ENCODE measurements at places on chromosomes 11 and 22. TPM values are rescaled to one million over a fixed set of nuclear protein-coding genes. Genes with fewer than 3 reads are reported as not detected.

- no peak for DNase-seq
Measured at GRCh38 chr11:64498136-64498535, 92.9 kb upstream of the SLC22A12 start.

DNA sequence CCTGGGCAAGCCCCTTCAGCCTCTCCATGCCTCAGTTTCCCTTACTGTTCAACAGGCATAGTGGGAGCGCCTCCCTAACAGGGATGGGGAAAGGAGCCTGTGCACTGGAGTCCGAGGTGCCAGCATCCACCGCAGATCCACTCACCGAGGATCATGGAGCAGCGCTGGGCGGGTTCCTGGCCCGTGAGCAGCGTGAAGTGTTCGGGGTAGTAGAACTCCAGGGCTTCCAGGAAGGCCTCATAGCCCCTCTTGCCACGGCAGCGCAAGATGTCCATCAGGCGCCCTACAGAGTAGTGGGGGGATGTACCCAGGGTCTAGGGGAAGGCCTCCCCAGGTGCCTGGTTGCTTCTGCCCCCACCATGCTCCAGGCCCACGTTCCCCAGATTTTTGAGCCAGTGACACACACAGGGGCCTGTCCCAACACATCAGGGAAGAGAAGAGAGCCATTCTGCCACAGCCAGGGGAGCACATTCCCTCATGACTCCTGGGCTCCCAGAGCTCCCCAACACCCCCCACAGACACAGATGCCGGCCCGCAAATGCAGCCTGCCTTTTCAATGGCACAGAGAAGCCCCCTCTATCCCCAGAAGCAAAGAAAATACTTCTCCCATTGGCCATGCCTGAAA, 1.3 kb downstream of the CARD10 start:
- DNase-seq, result no peak

- DNase-seq, result no peak
Measured at GRCh38 chr22:42127606-42128005, 3.0 kb downstream of the CYP2D6 start.

DNA sequence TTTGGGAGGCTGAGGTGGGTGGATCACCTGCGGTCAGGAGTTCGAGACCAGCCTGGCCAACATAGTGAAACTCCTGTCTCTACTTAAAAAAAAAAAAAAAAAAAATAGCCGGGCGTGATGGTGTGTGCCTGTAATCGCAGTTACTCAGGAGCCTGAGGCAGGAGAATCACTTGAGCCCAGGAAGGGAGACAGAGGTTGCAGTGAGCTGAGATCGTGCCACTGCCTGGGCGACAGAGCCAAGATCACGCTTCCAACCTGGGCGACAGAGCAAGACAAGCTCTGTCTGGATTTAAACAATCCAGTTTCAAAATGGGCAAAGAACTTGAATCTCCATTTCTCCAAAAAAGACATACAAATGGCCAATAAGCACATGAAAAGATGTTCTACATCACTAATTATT, 12.5 kb downstream of the LMO2 start:
- no peak for DNase-seq

- DNase-seq, result no peak
Measured at GRCh38 chr22:20126284-20127029, 5.1 kb upstream of the ZDHHC8 start.

DNA sequence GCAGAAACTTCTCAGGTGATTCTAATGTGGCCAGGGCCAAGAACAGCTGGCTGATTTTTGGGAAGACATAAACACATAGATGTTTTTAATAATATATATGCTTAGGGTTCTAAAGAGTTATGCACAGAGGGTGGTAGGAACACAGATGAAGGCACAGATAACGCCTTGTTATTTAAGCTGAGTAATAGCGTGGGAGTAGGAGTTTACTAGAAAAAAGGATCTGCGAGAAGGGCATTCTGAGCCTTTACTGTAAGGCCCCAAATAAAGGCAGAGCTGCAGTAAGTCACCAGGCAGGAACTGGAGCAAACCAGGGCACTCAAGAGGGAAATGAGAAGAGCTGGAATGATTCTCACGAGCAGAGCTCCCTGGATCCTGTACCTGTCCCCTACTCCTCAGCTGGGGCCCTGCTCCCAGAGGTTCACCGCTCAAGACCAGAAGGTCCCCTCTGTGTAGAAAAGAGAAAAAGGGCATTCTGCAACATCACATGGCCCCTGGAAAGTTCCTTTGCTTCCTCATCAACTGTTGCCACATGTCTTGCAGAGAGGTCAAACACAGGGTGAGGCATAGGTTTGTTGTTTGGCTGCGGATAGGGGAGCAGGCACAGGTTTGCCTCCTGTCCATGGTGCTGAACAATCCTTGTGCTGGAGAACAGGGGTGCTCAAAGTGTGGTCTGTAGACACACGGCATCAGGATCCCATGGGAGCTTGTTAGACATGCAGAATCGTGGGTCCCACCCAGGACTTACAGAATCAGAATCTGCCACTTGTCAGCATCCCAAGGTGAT, 125.7 kb downstream of the TENM4 start:
- no peak for DNase-seq

GRCh38 chr22:42399315-42400271, 32.6 kb downstream of the NFAM1 start:
- no peak for DNase-seq

DNA sequence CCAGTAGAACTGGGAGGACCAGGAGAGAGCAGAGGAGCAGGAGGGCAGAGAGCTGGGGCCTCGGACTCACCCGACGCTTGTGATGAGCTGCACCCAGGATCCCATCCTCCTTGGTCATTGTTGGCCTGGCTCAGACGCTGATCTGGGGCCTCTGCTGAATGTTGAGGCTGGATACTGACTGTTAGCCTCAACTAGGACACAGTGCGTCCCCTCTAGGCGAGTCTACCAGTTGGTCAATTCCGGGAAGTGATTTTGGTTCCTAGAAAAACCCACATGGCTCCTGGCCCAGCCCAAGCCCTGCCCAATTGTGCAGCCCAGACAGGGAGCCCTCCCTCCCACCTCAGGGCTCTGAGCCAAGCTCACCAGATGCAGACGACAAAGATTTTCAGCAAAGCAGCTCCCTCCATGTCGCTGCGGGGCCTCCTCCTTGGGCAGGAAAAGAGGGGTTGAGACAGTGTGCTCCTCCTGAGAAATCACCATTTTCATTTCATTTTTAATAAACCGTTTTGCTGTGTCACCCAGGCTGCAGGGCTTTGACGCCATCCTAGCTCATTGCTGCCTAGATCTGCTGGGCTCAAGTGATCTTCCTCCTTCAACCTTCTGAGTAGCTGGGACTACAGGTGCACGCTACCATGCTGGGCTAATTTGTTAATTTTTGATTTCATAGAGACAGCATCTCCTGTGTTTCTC, at the start of gene APOL4:
TSS of gene APOL4 (minus strand) at position 180 of the 690 bp plus-strand sequence. CDS start at position 105, 75 bp downstream.
- peak; percentile 15 for DNase-seq

DNA sequence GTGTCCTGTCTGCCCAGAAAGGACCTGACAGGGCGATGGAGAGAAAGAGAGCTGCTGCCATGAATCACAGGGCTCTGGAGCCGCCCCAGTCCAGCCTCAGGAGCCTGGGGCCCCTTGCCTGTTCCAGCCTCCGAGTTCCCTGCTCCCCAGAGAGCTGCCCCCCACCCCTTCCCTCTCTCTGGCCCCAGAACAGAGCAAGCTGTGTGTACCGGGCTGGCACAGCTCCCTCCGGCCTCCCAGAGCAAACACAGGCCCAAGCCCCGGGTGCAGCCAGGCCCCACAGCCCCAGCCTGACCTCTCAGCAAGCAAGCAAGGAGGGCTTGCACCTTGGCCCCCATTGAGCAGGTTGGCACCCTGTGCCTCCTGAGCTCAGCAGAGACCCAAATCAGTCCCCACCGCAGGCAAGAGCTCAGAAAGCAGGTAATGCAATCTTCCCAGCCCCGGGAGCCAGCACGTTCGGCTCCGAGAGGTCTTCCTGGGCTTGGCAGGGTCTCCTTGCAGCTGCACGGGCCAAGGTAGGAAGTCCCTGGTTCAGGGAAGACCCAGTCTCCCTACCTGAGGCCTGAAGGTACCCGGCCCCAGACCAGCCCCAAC, 1.4 kb downstream of the PACSIN3 start:
- DNase-seq, result no peak

DNA sequence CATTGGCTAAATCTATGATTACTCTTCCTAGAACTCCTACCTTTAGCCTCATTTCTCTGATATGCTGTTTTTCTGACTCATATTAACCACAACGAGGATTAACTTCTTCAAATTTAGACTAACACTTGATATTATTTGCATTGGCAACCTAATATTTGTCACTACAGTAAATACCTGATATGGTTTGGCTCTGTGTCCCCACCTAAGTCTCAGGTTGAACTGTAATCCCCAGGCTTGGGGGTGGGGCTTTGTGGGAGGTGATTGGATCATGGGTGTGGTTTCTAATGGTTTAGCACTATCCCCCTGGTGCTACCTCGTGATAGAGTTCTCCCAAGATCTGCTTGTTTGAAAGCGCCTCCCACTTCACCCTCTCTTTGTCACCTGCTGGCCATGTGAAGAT, 17.1 kb upstream of the MED17 start:
- DNase-seq, result no peak

GRCh38 chr22:41920271-41920976, 5.5 kb upstream of the SHISA8 start:
- no peak for DNase-seq

- DNase-seq, result no peak
Measured at GRCh38 chr11:131909426-131910177, 539.2 kb downstream of the NTM start.

- DNase-seq, result no peak
Measured at GRCh38 chr11:18191376-18191775, 18.7 kb downstream of the MRGPRX4 start.

GRCh38 chr11:100632941-100633452, 54.1 kb upstream of the ARHGAP42 start:
- DNase-seq, result no peak

TRIM51 gene
- total RNA-seq, result not detected

CCDC157 gene
- 2.9 TPM for total RNA-seq

LYVE1 gene
- 81.5 TPM for total RNA-seq

SMIM35 gene
- not detected for total RNA-seq

OR51I1 gene
- total RNA-seq, result not detected

C11orf52 gene
- total RNA-seq, result 4.7 TPM
